ENCODE measurements at places on chromosomes 1 and 21. TPM values are rescaled to one million over a fixed set of nuclear protein-coding genes. Genes with fewer than 3 reads are reported as not detected.

Gene PLCH2
- total RNA-seq = 0.53 TPM

Gene COL18A1
- total RNA-seq = 141 TPM

Gene HTR6
- total RNA-seq = 0.15 TPM

Gene EFNA1
- total RNA-seq = 31.6 TPM

Gene RPS6KA1
- 15.2 TPM for total RNA-seq

Gene SIM2
- total RNA-seq = 6.4 TPM

Gene NEK2
- total RNA-seq = 44.5 TPM

Gene C1orf94
- not detected for total RNA-seq

Gene VANGL2
- 0.82 TPM for total RNA-seq

Gene INAVA
- total RNA-seq = 46.3 TPM

Gene FHAD1
- 0.64 TPM for total RNA-seq

Gene OR2T2
- not detected for total RNA-seq

Gene MAN1A2
- total RNA-seq = 7.5 TPM

Gene TMEM54
- 44.3 TPM for total RNA-seq

Gene C1orf226
- 1.2 TPM for total RNA-seq

Gene VPS13D
- 5.6 TPM for total RNA-seq

Gene COX20
- total RNA-seq = 53.6 TPM

Gene FAM89A
- 15.9 TPM for total RNA-seq

Gene FCRL4
- not detected for total RNA-seq

Gene LRRC42
- total RNA-seq = 29.4 TPM

Gene OR2L13
- total RNA-seq = not detected

Gene MCOLN3
- 3.8 TPM for total RNA-seq

Gene S100A14
- total RNA-seq = 0.24 TPM

Gene IGSF3
- 19.3 TPM for total RNA-seq

Gene LORICRIN
- not detected for total RNA-seq

Gene ANKRD34A
- total RNA-seq = 0.21 TPM

Gene KCNJ15
- total RNA-seq = 0.55 TPM

Gene RPE65
- not detected for total RNA-seq

Gene ZNF683
- total RNA-seq = not detected

Gene ESPN
- 1.0 TPM for total RNA-seq

Gene BEST4
- total RNA-seq = 0.42 TPM

Gene SH3BGR
- total RNA-seq = 0.30 TPM

Gene ZNF695
- total RNA-seq = 2.9 TPM

Measured in A549 treated with Mapracorat at 1 μM for 4 hours (cell line).